ENCODE measurements at places on chromosomes 16 and 17. TPM values are rescaled to one million over a fixed set of nuclear protein-coding genes. Genes with fewer than 3 reads are reported as not detected.

- DNase-seq: no peak
- H3K4me3 ChIP-seq: no peak overlapping the region
- no peak overlapping the region for H3K27ac ChIP-seq
- H3K36me3 ChIP-seq: no peaks in the 10 kb centered on the region
These were observed 79.1 kb upstream of the C16orf82 start for GRCh38 chr16:26987597-26988010.

- H3K4me3 ChIP-seq: no peak overlapping the region
- no peaks in the 10 kb centered on the region for H3K36me3 ChIP-seq
- DNase-seq: no peak
- no peaks in the 10 kb centered on the region for H3K27me3 ChIP-seq
- H3K4me1 ChIP-seq: no peaks in the 10 kb centered on the region
These were observed 9.1 kb downstream of the SOX8 start for GRCh38 chr16:990516-991291.

DNA sequence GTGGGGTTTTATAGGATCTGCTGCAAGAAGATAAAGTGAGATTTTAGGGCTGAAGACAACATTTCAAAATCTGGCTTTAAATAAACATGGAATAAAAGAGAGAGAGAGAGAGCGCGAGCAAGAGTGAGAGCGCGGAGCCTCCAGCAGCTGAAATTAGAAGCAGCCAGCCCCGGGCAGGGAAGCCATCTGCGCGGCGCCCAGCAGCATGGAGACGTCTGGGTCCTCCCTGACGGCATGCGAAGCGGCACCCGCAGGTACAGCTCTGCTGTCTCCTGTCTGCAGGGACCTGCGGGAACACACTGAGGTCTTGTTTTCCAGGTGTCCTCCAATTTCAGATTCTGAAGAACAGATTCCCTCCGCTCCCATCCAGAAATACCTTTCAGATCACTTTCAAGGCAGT lies 7.9 kb upstream of the BAIAP2 start:
- H3K4me1 ChIP-seq: no peaks in the 10 kb centered on the region
- no peak overlapping the region for H3K4me3 ChIP-seq
- peaks cover 4% of the 10 kb centered on the region for H3K27me3 ChIP-seq

GRCh38 chr17:42484304-42484703 lies 25.6 kb downstream of the ATP6V0A1 start:
- no peak for DNase-seq
- H3K36me3 ChIP-seq: peaks cover 44% of the 10 kb centered on the region
- peaks cover 3% of the 10 kb centered on the region for H3K4me1 ChIP-seq
- no peak overlapping the region for H3K4me3 ChIP-seq
- no peak overlapping the region for H3K27ac ChIP-seq

DNA sequence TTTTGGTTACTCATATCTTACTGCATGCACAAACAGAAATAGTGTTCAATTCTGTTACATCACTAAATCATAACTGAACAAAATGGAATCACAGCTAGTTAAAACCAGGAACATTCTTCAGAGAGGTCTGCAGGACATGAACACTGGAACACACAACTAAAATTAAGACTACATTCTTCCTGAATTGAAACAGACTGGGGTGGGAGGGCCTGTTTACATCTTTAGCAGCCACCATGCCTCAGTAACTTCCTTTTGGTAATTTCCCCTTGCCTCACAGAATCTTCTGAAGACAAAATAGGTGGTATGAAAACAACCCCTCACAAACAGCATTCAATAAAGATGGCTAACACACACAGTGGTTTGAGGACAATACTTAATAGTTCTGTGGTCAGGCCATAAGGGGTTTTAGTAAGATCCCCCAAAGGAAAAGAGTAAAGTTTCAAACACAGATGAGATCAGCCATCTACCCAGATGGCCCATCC lies 6.5 kb downstream of the MARF1 start:
- peaks cover 6% of the 10 kb centered on the region for H3K4me1 ChIP-seq
- DNase-seq: no peak
- no peak overlapping the region for H3K27ac ChIP-seq
- H3K27me3 ChIP-seq: no peaks in the 10 kb centered on the region
- H3K4me3 ChIP-seq: no peak overlapping the region
- H3K36me3 ChIP-seq: peaks cover 59% of the 10 kb centered on the region

DNA sequence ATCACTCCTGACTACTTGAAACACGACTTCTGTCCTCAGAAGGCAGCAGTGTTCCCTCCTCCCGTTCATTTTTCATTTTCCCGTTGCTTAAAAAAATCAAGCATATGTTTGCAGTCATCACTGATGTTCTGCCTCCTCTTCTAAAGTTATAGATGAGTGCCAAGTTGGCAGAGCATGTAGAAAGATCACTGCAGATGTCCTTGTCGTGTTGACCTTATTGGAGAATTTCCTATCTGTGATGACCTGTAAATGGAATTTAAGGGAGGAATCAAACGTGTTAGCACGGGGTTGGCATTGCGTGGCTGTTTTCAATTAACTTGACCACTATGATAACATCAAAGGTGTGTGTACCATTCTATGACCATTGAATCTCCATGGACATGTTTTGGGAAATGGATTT lies 396.7 kb downstream of the WWOX start:
- H3K4me1 ChIP-seq: no peaks in the 10 kb centered on the region
- no peaks in the 10 kb centered on the region for H3K27me3 ChIP-seq
- H3K27ac ChIP-seq: no peak overlapping the region
- no peak for DNase-seq
- H3K4me3 ChIP-seq: no peak overlapping the region
- no peaks in the 10 kb centered on the region for H3K36me3 ChIP-seq

DNA sequence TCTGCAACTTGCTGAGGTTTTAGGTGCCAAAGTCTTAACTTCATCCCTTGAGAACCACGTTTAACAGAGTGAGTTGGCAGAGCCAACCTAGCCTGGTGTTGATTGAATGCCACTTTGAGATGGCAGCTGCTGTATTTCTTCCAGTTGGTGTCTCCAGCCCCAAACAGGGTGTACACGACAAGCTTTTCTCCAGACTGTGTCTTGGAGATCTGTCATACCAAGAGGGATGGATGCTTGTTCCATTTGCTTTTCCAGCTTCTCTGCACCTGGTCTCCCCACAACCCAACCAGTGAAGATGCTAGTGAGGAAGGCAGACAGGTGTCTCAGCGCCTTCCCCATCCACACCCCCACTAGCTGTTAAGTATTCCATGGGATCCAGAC lies 141.1 kb upstream of the HS3ST2 start:
- no peak overlapping the region for H3K27ac ChIP-seq
- H3K4me3 ChIP-seq: no peak overlapping the region
- no peaks in the 10 kb centered on the region for H3K36me3 ChIP-seq
- H3K4me1 ChIP-seq: no peaks in the 10 kb centered on the region

DNA sequence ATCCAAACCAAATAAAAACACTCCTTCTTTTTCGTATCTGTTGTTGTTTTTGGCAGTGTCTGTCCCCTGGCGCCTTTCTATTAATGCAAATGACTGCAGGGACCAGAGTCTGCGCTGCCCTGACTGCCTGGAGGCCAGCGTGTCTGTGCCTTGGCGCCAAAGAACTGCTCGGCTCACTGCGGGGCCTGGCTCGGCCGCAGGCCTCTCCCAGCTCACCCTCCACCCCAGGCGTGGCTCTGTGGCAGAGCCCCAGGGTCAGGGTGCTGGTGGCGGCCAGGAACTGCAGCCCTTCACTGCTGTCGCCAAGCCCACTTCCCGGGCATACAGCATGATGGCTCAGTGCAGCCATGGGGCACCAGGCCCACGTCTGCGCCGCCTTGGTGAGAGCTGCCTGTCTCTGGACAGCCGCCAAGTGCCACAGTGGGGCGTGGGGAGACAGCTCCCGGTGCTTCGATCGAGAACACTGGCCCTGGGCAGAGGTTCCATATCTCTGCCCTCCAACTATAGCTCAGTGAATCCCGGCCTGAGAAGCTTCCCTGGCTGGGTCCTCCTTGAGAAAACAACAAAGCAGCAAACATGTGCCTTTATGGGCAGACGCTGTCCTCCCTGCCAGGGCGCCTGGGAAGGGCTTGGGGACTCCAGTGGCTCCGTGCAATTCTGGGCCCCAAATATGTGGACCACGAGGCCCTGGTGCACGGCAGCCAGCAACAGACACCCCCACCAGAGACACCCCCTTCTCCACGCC lies 11.1 kb downstream of the CANT1 start:
- no peaks in the 10 kb centered on the region for H3K4me1 ChIP-seq
- DNase-seq: no peak
- no peaks in the 10 kb centered on the region for H3K27me3 ChIP-seq
- peak overlapping the region; percentile 17 for H3K27ac ChIP-seq

- no peaks in the 10 kb centered on the region for H3K27me3 ChIP-seq
- peak overlapping the region; percentile 17 for H3K4me3 ChIP-seq
- H3K36me3 ChIP-seq: peaks cover 18% of the 10 kb centered on the region
- peak; percentile 75 for DNase-seq
These were observed 5.0 kb downstream of the SLC5A2 start for GRCh38 chr16:31487720-31488467.

GRCh38 chr17:20066253-20066652 lies 57.1 kb downstream of the SPECC1 start:
- H3K36me3 ChIP-seq: no peaks in the 10 kb centered on the region
- no peaks in the 10 kb centered on the region for H3K27me3 ChIP-seq
- DNase-seq: peak; percentile 65
- H3K4me1 ChIP-seq: no peaks in the 10 kb centered on the region
- H3K27ac ChIP-seq: no peak overlapping the region

- H3K4me3 ChIP-seq: peak overlapping the region; percentile 49
- peaks cover 12% of the 10 kb centered on the region for H3K36me3 ChIP-seq
- peak overlapping the region; percentile 98 for H3K27ac ChIP-seq
- no peaks in the 10 kb centered on the region for H3K27me3 ChIP-seq
- DNase-seq: peak; percentile 72
These were observed 789 bp downstream of the ITPRIPL2 start for GRCh38 chr16:19114359-19115147.

GRCh38 chr17:50831471-50831928 lies 3.9 kb upstream of the WFIKKN2 start:
- no peaks in the 10 kb centered on the region for H3K27me3 ChIP-seq
- H3K4me1 ChIP-seq: no peaks in the 10 kb centered on the region
- no peak overlapping the region for H3K27ac ChIP-seq
- peak; percentile 78 for DNase-seq
- no peaks in the 10 kb centered on the region for H3K36me3 ChIP-seq

DNA sequence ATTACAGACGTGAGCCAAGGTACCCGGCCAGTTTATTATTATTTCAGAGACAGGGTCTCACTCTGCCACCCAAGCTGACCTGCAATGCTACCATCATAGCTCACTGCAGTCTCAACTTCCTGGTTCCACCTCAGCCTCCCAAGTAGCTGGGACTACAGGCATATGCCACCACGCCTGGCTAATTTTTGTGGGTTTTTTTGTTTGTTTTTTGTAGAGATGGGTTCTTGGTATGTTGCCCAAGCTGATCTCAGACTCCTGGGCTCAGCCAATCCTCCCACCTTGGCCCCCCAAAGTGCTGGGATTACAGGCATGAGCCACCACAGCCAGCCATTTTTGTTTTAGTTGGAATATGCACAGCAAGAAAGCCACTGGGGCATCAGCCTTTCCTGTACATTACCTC lies 115.7 kb downstream of the MRM1 start:
- no peak overlapping the region for H3K27ac ChIP-seq
- H3K4me1 ChIP-seq: peaks cover 7% of the 10 kb centered on the region
- no peaks in the 10 kb centered on the region for H3K36me3 ChIP-seq
- no peak for DNase-seq
- peaks cover 4% of the 10 kb centered on the region for H3K27me3 ChIP-seq

- H3K27ac ChIP-seq: no peak overlapping the region
- DNase-seq: no peak
- H3K27me3 ChIP-seq: no peaks in the 10 kb centered on the region
- H3K36me3 ChIP-seq: peaks cover 12% of the 10 kb centered on the region
- H3K4me1 ChIP-seq: no peaks in the 10 kb centered on the region
These were observed 57.6 kb downstream of the YPEL2 start for GRCh38 chr17:59389066-59389465.

- H3K27ac ChIP-seq: no peak overlapping the region
- H3K4me3 ChIP-seq: no peak overlapping the region
- DNase-seq: no peak
- H3K4me1 ChIP-seq: peaks cover 4% of the 10 kb centered on the region
- peaks cover 14% of the 10 kb centered on the region for H3K27me3 ChIP-seq
These were observed 13.8 kb downstream of the LPO start for GRCh38 chr17:58252141-58252540.

DNA sequence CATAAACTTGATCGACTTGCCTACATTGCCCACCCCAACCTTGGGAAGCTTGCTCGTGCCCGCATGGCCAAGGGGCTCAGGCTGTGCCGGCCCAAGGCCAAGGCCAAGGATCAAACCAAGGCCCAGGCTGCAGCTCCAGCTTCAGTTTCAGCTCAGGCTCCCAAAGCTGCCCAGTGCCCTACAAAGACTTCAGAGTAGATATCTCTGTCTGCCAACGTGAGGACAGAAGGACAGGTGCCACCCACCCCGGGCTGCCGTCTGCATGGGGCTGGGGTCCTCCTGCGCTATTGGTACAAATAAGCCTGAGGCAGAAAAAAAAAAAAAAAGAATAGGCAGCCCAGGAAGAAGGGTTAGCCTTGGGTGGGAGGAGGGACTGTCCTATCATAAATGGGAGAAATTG lies 37.1 kb downstream of the DNAH2 start:
- H3K4me3 ChIP-seq: no peak overlapping the region
- no peak for DNase-seq
- no peaks in the 10 kb centered on the region for H3K4me1 ChIP-seq
- no peaks in the 10 kb centered on the region for H3K27me3 ChIP-seq

DNA sequence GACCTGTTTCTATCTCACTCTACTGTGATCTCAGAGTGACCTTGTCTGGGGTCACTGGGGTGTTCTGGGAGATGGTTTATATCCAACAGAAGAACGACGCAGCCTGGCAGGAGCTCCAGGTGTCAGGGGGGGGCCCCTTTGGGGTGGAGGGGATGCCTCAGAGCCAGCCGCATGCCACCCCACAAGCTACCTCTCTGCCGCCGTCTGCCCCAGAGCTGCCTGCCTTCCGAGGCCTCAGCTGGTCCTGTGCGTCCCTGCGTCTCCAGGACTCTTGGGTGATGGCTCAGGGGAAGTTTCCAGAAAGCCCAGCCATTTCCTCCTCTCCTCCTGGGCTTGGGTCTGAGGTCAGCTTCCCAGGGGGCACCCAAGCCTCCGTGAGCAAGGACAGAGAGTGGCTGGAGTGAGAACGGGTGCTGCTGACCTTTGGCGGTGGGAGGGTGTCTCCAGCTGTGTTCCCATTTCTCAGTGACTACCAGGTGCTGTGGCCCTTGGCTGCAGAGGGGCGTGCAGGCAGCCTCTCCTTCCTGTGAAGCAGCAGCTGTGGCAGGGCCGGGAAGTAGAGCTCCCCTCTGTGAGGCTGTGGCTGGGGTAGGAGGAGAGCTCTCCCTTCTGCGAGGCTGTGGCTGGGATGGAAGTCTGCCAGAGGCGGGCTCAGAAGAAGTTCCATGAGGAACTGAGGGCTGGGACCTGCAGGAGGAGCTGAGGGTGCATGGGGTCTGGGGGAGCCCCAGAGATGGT lies 19.8 kb downstream of the JPH3 start:
- DNase-seq: no peak
- H3K36me3 ChIP-seq: no peaks in the 10 kb centered on the region
- H3K27ac ChIP-seq: no peak overlapping the region

- DNase-seq: no peak
- peak overlapping the region; percentile 17 for H3K27ac ChIP-seq
- no peaks in the 10 kb centered on the region for H3K36me3 ChIP-seq
- peak overlapping the region; percentile 6 for H3K4me3 ChIP-seq
- peaks cover 6% of the 10 kb centered on the region for H3K4me1 ChIP-seq
- no peaks in the 10 kb centered on the region for H3K27me3 ChIP-seq
These were observed 60.2 kb downstream of the WSB1 start for GRCh38 chr17:27354051-27354490.

TMEM132E gene
- 0.09 TPM for total RNA-seq

CCL16 gene
- 0.18 TPM for total RNA-seq

KRTAP4-9 gene
- total RNA-seq: not detected

CFAP119 gene
- 7.3 TPM for total RNA-seq

All from lung (tissue), 17 donors.